Caki2 (cell line): ENCODE measurements at places on chromosomes 4 and X. TPM values are rescaled to one million over a fixed set of nuclear protein-coding genes. Genes with fewer than 3 reads are reported as not detected.

The FGFBP2 gene
- not detected in 2 replicates for total RNA-seq

The FGA gene
- total RNA-seq, result not detected in 2 replicates

The MAGEC2 gene
- not detected in 2 replicates for total RNA-seq

The COQ2 gene
- 29.7 and 30.0 TPM in 2 replicates for total RNA-seq

The NPNT gene
- 4.4 TPM in 1 of 2 replicates, not detected in the other for total RNA-seq

The SMIM10L2A gene
- 1.3 and 1.4 TPM in 2 replicates for total RNA-seq

The NPY2R gene
- total RNA-seq, result not detected in 2 replicates

The CLTRN gene
- 5.8 and 6.5 TPM in 2 replicates for total RNA-seq

The GPC3 gene
- not detected in 2 replicates for total RNA-seq

The SMR3B gene
- not detected in 2 replicates for total RNA-seq

The CPE gene
- total RNA-seq, result 0.78 and 4.7 TPM in 2 replicates

The RGN gene
- total RNA-seq, result not detected in 2 replicates

The DUX4 gene
- not detected in 2 replicates for total RNA-seq

The RHOXF1 gene
- not detected in 2 replicates for total RNA-seq

The TRAM1L1 gene
- 3.8 and 6.8 TPM in 2 replicates for total RNA-seq

The GAGE12H gene
- not detected in 2 replicates for total RNA-seq

The XPNPEP2 gene
- not detected in 2 replicates for total RNA-seq

The NSDHL gene
- total RNA-seq, result 32.1 and 33.7 TPM in 2 replicates

The SAGE1 gene
- total RNA-seq, result not detected in 2 replicates

The AREG gene
- 20.6 and 30.6 TPM in 2 replicates for total RNA-seq

The RIBC1 gene
- total RNA-seq, result 0.84 and 1.1 TPM in 2 replicates

The IL3RA gene
- not detected in 2 replicates for total RNA-seq

The CYLC1 gene
- total RNA-seq, result not detected in 2 replicates

The TIGD4 gene
- total RNA-seq, result 0.17 TPM in 1 of 2 replicates, not detected in the other

The VCX3A gene
- not detected in 2 replicates for total RNA-seq

The PAGE5 gene
- total RNA-seq, result 6.7 TPM in 1 of 2 replicates, not detected in the other

The FGF5 gene
- not detected in 2 replicates for total RNA-seq

The GABRE gene
- 4.0 and 6.0 TPM in 2 replicates for total RNA-seq

The FRMD7 gene
- not detected in 2 replicates for total RNA-seq

The GRIA3 gene
- not detected in 2 replicates for total RNA-seq

The RAP2C gene
- 10.0 and 12.0 TPM in 2 replicates for total RNA-seq

The SETD7 gene
- 28.7 and 36.6 TPM in 2 replicates for total RNA-seq

The SPANXB1 gene
- total RNA-seq, result not detected in 2 replicates

The AGA gene
- total RNA-seq, result 30.6 and 46.2 TPM in 2 replicates

The PCYT1B gene
- total RNA-seq, result not detected in 2 replicates

The TNIP3 gene
- 0.98 TPM in 1 of 2 replicates, not detected in the other for total RNA-seq

The ITIH6 gene
- not detected in 2 replicates for total RNA-seq

The ARX gene
- not detected in 2 replicates for total RNA-seq

The IGFBP7 gene
- total RNA-seq, result 1,275 and 1,415 TPM in 2 replicates

The CTSO gene
- 14.2 and 17.0 TPM in 2 replicates for total RNA-seq

The UGT2B17 gene
- total RNA-seq, result not detected in 2 replicates

The MID1IP1 gene
- total RNA-seq, result 78.5 and 80.4 TPM in 2 replicates

The CABS1 gene
- not detected in 2 replicates for total RNA-seq

The TRO gene
- total RNA-seq, result 1.3 and 5.0 TPM in 2 replicates

The CT47B1 gene
- total RNA-seq, result not detected in 2 replicates

The PABPC1L2A gene
- total RNA-seq, result not detected in 2 replicates

The BEX4 gene
- 13.1 and 24.1 TPM in 2 replicates for total RNA-seq

The PPM1K gene
- total RNA-seq, result 0.52 and 2.0 TPM in 2 replicates

The IGSF1 gene
- total RNA-seq, result 0.81 TPM in 1 of 2 replicates, not detected in the other

The GLUD2 gene
- total RNA-seq, result 1.8 and 2.2 TPM in 2 replicates

The EDA gene
- 0.07 and 1.2 TPM in 2 replicates for total RNA-seq

The ANAPC10 gene
- 44.5 and 47.4 TPM in 2 replicates for total RNA-seq

The GAGE12J gene
- not detected in 2 replicates for total RNA-seq

The LRP2BP gene
- total RNA-seq, result 0.14 TPM in 1 of 2 replicates, not detected in the other

The PABPC1L2B gene
- total RNA-seq, result not detected in 2 replicates

The CPLX1 gene
- 0.20 and 1.5 TPM in 2 replicates for total RNA-seq

The PGAM4 gene
- not detected in 2 replicates for total RNA-seq
